ENCODE measurements at places on chromosomes 2 and 18.

DNA sequence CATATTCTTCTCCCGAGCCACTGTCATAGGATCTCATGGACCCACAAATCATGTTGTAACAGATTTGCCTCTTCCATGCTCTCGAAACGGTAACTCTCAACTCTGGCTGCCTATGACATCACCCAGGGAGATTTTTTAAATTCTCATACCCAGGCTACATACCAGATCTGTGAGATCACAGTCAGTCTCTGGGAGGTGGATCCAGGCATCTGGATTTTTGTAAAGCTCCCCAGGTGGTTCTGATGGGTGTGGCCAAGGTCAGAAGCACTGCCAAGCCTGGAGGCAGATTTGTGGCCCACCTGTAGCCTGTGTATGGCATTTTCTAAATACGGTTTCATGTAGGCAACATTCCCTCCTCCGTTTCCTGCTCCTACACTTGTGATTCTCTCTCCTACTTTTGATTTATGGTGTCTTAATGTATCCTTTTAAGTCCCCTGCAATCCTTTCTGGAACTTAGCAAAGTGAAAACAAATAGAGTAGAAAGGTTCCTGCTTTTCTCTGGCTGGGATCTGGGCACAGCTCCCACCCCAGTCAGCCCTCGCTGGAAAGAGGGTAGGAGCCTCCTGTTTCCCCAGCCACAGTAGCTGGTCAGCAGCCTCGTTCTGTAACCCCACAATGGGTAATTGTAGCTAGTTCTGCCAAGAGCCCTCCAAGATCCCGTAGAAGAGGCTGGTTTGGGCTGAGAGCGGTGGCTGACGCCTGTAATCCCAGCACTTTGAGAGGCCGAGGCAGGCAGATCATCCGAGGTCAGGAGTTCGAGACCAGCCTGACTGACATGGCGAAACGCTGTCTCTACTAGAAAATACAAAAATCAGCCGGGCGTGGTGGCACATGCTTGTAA is 96.2 kb downstream of the KLHL29 start:
- no peak for DNase-seq

DNA sequence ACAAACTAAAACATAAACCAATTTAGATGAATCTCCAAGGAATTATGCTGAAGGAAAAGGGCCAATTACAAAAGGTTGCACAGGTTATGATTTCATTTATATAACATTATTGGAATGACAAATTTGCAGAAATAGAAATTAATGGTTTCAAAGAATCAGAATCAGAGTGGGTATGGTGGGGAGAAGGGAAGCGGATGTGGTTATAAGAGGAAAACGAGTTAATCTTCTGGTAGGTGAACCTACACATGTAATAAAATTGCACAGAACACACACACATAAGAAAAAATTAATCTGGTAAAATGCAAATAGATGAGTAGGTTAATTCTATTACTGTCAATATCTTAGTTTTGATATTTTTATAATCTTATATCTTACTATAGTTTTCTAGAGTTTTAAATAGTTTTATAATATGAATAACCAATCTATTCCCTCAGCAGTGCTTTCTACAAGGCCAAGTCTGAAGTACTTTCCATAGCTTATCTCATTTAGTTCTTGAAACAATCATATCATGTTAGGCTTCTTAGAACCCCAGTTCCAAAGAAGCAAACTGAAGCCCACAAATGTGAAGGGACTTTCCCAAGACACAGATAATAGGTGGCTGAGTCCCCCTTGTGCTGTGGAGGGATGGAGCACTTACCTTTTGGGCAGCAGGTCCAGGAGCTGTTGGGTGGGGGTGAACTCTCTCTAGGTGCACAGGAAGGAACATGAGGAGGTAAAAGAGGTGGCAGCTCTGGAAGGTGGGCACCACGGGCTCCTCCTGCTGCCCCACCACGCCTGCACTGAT is 31.5 kb downstream of the ZNF519 start:
- DNase-seq = no peak

- DNase-seq = no peak
Observed at GRCh38 chr2:70012887-70013286, 51.5 kb upstream of the ASPRV1 start.

GRCh38 chr2:1692342-1692741 is 52.0 kb downstream of the PXDN start:
- no peak for DNase-seq

GRCh38 chr2:102321941-102322719 is 10.8 kb downstream of the IL1RL1 start:
- DNase-seq = no peak

DNA sequence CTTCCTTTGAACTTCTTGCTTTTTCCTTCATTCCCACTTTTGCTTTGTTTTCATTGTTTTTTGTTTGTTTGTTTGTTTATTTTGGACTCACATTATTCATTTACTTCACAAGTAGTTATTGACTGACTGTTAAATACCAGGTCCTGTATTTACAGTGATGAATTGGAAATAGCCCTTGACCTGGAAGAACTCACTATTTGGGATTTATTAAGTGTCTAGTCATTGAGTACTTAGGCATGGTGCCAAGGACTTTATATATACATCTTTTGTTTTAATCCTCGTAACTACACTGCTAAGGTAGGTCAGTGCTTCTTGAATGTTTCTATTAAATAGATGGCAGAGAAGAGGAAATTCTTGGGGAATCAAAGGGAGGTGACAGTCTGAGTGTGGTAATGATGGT is 11.1 kb downstream of the SPOPL start:
- no peak for DNase-seq

- no peak for DNase-seq
Observed at GRCh38 chr2:187542123-187542522, 12.1 kb downstream of the TFPI start.

DNA sequence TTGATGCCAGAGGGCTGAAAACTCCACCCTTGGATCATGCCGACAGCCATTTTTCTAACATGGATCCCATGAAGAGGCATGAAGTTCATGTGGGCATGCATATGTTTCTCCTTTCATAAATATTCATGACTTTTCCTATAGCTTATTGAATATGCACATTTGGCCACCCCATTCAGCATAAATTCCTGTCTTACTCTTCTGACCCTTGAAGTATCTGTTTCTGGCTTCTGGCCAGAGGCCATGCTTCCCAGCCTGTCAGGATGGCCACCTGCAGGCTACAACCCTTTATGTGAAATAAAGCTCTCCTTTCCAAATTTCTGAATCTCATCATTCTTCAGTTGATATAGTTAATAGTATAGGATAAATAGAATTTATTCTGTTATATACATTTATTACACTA is 19.6 kb upstream of the MSTN start:
- DNase-seq = no peak

- DNase-seq = no peak
Observed at GRCh38 chr2:86672027-86672545, 48.0 kb upstream of the RMND5A start.

- no peak for DNase-seq
Observed at GRCh38 chr2:63122921-63123320, 72.3 kb downstream of the OTX1 start.

GRCh38 chr2:160389875-160390274 is 103.7 kb downstream of the RBMS1 start:
- DNase-seq = no peak

DNA sequence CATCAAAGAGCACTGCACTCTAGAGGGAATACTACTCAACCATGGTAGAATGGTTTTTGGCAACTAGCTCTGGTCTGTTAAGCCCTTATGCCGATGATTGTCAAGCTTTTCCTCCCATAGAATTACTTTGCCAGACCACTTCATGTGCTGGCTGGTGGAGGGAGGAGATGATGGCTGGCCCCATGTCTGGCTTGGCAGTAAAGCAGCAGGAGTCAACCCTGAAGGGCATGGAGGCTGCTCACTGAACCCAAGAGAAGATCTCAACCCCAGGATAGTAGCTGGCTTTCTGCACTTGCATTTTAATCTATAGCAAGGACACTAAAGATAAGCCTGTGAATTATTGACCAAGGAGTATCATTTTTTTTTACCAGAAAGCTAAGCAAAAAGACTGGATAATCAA is 309.9 kb downstream of the PIEZO2 start:
- DNase-seq = no peak

GRCh38 chr2:221342388-221342787 is 229.7 kb downstream of the EPHA4 start:
- DNase-seq = no peak

GRCh38 chr2:66301767-66302140 is 133.2 kb upstream of the MEIS1 start:
- no peak for DNase-seq

DNA sequence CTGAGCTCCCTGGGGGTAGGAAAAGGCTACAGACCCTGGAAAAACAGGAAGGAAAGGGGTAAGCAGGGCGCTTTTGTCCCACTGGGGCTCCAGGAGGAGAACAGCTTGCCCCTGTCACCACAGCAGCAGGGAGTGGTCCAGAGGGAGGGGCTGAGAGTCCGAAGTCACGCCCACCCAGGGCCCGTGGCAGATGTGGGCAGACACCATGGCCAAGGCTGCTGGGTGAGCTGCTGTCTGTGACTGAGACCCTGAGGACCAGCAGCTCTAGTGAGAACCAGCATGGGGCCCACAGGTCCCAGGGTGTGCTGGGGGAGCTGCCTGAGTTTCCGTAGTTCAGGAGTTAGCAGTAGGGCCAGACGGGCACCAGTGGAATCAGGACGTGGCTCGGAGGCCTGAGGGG is 162.0 kb downstream of the SPP2 start:
- no peak for DNase-seq

DNA sequence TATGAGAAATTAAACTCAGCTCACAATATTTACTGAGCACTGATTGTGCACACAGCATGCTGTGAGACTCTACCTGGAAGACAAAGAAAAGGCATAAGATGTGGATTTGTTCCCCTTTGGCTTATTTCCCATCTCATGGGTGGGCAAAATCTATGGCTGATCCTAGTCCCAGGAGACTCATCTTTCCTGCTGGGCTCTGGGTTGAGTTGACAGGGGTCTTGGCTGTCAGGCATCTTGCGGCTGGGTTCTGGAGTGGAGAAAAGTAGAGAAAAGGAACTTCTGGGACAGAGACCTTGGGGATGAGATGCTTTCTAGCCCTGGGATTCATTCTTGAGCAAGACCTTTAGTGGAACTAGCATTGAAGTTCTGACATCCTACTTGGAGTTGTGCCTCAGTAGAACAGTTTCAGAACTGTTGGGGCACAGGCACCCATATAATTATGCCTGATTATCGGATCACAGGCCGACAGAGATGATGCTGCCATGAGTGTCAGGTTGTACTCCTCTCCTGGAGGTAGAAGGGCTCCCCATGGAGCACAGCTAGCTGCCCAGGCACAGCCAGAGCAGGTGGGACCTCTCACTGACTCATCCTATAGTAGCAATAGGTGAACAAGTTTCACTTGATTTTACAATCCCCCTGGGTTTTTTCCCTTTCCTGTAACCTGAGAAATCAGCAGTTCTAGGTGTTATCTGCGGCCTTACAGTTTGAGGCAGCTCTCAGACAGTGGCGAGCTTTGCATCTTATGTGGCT is 260.9 kb downstream of the CYRIA start:
- DNase-seq = no peak

- no peak for DNase-seq
Observed at GRCh38 chr2:33518200-33518599, 41.8 kb downstream of the RASGRP3 start.

DNA sequence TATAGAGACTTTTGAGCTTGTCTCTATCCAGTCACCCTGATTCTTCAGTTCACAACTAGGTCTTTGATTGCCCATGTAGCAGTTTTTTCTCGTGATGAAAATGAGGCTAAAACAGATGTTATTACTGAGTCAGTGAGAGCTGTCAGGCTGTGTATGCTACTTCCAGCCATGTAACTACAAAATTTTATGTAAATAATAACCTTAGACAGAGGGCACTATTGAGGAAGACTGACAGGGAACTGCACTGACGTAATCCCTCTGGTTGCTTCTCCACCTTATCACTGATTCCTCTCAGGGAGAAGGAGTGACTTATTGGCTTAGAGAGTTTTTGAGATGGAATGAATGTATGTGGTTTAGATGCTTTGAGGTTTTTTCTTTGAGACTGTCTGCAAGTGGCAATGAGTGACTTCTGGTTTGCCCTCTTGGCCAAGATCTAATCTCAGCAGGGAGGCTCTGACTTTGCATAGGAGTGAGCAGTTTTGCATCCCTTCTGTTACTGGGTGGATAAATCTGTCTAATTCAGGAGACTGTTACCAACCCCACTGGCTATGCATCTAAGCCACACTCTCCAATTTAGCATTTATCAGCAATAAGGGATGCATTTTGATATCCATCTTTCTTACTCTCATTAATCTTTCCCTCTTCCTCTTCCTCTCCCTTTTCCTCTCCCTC is 555.2 kb upstream of the FANCL start:
- DNase-seq = no peak

- DNase-seq = no peak
Observed at GRCh38 chr2:226114436-226114835, 685.2 kb downstream of the IRS1 start.

- no peak for DNase-seq
Observed at GRCh38 chr18:11064106-11064505, 85.3 kb downstream of the PIEZO2 start.

DNA sequence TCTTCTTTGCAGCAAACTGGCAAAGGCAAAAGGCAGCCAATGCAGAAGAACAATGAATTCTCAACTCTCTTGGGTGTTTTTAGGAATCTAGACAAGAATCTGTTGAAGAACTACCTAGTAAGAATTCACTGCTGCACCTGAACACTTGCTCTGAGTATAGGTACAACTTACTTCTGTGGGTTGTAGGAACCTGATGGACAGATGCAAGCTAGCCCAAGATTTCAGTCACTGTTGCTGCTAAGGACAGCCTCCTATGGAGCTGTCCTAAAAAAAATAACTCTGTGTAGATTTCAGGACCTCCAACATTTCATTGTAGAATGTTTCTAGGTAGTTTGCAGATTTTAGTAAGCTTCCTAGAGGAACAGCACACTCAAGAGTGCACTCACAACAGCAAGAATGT is 363.5 kb downstream of the CBLN2 start:
- no peak for DNase-seq

GRCh38 chr18:25066516-25066915 is 285.4 kb downstream of the ZNF521 start:
- DNase-seq = no peak

DNA sequence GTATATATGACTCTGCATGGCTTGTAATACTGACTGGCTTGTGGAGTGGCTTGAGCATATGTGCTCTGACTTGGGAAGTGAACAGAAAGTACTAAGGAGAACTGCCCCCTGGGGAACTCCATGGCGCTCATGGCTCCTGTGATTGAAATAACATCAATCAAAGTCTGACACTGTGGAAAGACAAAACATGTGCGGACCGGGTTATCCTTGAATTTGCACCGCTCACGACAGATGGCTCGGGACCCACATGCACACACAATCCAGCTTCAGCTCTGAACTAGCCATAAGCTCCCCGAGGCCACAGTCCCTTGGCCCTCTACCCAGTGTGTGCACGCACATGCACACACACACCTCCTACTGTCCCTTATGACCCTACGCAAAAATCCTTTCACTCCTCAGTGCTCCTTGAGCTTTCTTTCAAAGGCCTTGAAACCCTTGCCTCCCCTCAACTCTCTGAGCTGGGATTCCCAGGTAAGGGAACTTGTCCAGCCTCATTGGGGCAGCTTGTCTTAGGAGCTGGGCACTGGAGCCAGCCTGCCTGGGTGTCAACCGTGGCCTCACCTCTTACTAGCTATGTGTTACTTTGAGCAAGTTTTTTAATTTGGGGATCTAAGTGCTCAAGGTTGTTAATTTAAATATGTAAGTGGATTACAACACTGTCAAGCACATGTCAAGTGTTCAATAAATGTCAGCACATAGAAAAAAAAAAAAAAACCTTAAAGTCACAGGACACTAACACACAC is 43.6 kb downstream of the MRPS5 start:
- DNase-seq = no peak
